ENCODE measurements at places on chromosomes 6 and 20. TPM values are rescaled to one million over a fixed set of nuclear protein-coding genes. Genes with fewer than 3 reads are reported as not detected.

The RSPH3 gene
- 5.4 TPM for total RNA-seq

The FOXS1 gene
- total RNA-seq = 1.6 TPM

The LINC00237 gene
- total RNA-seq = not detected

The LRRC1 gene
- total RNA-seq = 6.9 TPM

The ULBP3 gene
- 4.0 TPM for total RNA-seq

The BMP6 gene
- total RNA-seq = 18.5 TPM

The PRL gene
- not detected for total RNA-seq

The CLIC5 gene
- total RNA-seq = not detected

Measured in A549 treated with DMSO at 1 μM for 4 hours (cell line).